ENCODE measurements at places on chromosomes 3 and 15.

DNA sequence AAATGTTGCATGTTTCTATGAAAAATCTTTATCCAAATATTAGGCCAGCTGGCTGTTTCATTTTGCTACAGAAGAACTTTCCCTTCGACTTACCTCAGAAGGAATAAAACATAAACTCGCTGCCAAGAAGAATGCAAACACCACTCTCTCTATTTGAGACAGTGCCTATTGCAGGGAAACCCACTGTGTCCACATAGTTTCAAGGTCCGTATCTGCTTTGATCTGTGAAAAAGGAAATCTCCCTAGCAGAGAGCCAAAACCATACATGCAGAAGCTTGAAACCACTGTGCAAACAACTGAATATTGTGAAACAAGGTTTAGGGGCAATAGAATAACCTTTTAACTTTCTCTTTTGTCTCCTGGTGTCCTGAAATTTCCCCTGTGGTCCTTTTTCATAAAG lies 35.0 kb upstream of the CAPN7 start:
- DNase-seq, result no peak

- no peak for DNase-seq
Measured at GRCh38 chr3:194245975-194246561, 105.1 kb downstream of the CPN2 start.

DNA sequence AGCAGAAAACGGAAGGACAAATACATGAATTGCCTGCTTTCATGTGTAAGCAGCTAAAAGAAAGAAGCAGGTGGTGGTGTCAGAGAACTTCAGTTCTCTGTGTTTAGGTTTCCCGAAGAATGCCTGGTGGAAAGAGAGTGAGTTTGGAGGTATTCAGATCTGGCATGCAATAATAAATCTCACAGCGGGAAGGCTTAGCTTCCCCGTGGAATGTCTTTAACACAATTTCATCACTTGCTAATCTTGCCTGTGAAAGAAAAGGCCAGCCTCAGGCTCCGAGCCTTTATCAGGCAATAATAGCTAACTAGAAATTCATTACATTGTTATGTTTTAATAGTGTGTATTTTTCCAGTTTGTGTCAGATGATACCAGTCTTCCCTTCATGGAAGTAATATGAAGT lies 220.3 kb downstream of the PDZRN3 start:
- no peak for DNase-seq

DNA sequence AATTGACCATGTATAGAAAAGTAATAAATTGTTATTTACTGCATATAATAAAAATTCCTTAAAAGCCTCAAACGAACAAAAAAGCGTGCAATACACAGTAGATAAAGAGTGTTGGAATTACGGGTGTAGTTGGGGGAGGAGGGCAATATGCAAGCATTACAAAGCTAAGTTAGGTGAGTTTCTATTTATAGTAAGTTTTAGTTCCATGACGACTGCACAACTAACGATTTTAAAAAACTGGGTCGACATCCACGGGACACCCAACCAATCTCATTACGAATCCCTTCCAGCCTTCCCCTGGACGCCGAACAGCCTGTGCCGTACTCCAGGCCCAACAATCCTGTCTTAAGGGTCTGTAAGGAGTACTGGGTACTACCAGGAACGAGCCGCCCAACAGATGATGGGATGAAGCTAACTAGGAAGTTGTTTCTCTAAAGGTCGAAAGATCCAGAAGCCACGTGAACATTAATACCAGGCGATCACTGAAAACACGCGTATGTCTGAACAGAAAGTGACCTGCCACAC lies 677 bp downstream of the POLQ start:
- peak; percentile 51 for DNase-seq

- DNase-seq, result no peak
Measured at GRCh38 chr3:16136055-16136454, 38.4 kb upstream of the GALNT15 start.

DNA sequence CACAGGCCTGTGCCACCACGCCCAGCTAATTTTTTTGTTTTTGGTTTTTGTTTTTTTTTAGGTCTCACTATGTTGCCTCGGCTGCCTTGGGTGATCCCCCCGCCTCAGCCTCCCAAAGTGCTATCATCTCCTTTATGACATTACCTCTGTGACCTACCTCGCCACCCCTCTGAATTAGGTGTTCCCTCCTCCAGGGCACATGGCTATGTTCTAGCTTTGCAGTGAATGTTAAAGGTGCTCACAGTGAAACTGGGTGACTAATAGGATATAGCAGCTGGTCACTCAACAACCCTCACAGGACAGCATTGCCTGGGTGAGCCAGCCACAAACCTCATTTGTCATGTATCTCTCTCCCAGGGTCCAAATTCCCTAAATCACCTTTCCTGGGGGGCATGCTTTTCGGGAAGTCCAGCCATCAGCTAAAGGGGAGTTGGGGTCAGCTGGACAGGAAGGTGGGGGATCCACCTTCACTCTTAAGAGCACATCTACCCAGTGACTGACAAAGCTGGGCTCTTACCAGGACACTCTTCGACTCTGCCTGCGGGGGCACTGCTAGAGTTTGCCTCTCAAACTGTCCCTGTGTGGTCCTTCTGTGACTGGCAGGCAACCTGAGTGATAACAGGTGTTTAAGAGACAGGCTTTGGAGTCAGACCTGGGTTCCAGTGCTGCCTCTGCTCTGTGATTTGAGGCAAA lies 1.6 kb upstream of the TTLL3 start:
- peak; percentile 37 for DNase-seq

DNA sequence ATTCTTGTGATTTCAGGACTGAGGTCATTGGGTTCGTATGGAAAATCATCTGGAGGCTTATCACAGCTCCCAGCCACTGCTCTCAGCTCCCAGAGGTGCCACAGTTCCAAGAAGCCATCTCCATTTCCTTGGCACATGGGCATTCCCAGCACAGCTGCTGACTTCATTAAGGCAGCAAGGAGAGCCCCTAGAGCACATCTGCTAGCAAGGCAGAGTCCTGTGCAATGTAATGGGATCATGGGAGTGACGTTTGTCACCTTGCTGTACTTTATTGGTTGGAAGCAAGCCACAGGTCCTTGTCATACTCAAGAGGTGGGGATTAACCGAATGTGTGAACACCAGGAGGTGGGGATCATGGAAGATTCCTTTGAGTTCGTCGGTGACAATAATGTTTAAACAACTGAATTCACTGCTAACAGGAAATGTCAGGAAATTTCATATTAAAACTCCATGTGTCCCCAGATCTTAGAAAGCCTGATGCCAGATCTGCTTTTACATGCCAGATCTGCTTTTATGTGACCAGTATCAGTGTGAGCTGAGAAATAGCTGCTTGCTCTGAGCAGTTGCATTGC lies 148.8 kb downstream of the GABRG3 start:
- DNase-seq, result no peak

DNA sequence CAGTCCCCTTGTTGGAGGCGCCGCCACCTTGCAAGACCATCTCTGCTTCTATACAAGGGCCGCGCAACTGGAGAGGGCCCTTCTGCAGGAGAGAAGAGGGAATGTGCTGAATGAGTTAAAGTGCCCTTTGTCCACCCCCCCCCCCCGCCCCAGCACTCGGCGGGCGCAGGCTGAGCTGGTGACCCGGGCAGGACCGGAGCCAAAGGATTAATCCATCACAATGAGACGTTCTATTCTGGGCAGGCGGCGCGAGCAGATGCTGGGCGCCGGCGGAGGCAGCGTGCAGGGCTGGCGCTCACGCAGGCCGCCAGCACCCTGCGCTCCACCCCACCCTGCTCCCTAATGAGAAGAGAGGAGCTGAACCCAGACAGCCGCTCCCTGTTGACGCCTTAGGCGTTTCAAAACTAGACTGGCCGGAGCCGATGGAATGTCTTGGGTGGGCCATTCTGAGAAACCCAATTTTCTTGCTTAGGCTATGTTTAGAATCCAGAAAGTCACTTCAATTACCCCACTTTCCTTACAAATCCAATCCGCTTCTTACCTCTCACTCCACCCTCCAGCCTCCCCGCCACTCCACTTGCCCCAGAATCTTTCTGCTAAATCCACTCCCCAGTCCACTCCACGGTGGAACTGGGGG lies 32.9 kb downstream of the GJD2 start:
- DNase-seq, result no peak

DNA sequence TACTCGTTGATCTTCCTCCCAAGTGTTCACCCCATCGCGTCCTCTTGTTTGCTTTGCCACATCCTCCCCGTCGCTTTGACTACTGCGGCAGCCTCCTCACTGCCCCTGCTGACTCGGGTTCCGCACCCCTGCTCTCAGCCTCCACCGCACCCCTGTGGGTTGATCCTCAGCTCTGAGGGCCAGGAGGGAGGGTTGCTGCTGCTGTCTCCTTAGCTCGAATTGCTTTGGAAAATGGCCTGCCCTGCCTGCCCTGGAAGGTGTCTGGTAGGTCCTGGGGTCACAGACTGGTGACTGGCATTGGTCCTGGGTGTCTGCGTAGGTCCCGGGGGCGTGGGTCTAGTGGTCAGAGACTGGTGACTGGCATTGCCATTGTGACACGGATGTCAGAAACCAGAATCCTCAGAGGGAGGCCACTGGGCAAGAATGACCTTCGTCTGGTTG lies 9.4 kb downstream of the MUC4 start:
- DNase-seq, result no peak
